ENCODE measurements at places on chromosomes 4 and X. TPM values are rescaled to one million over a fixed set of nuclear protein-coding genes. Genes with fewer than 3 reads are reported as not detected.

ATP2B3 gene
- not detected for total RNA-seq

SPANXA2 gene
- not detected for total RNA-seq

CAPN6 gene
- total RNA-seq = 0.78 TPM

CHM gene
- total RNA-seq = 21.8 TPM

RBBP7 gene
- total RNA-seq = 95.9 TPM

CXCL11 gene
- total RNA-seq = 0.35 TPM
